Skeletal muscle tissue (tissue), 5 donors: ENCODE measurements at places on chromosomes 4 and X. TPM values are rescaled to one million over a fixed set of nuclear protein-coding genes. Genes with fewer than 3 reads are reported as not detected.

Gene RHOXF2B
- total RNA-seq, result not detected

Gene EDNRA
- total RNA-seq, result 41.8 TPM

Gene IL21
- not detected for total RNA-seq

Gene TLR10
- total RNA-seq, result 0.52 TPM

Gene PWWP3B
- 23.0 TPM for total RNA-seq

Gene KIF4A
- 3.7 TPM for total RNA-seq
